ENCODE measurements at places on chromosomes 3 and 15.

DNA sequence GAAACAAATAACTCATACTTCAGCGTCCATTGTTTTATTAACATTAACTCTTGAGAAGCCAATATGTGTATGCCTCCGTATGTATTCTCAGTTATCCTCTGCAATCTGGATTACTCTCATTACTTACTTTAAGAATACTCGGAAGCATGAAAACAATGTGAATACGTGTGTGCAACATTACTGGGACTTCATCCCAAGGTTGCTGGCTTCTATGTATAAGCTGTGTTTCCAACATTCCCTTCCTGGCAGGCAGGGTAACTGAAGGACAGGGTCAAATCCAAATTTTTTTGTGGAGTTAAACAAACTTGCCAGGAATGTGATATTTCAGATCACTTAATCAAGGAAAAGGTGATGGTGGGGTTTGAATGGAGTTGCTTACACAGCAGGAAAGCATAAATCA is 34.5 kb upstream of the NR1I2 start:
- ATAC-seq, result no peak

DNA sequence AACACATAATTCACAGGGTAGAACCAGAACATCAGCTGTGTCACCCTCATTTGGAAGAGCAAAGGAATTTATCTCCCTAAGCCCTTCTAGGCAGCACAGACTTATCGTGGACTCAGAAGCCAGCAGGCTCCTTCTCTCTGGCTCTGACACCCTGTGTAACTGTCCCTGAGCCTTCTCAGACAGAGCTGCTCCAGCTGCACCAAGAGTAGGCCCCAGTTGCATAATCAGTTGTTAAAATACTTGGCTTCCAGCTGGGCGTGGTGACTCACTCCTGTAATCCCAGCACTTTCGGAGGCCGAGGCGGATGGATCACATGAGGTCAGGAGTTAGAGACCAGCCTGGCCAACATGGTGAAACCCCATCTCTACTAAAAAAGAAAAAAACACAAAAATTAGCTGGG is 49.4 kb upstream of the ACVR2B start:
- ATAC-seq, result no peak

- peak; percentile 48 for ATAC-seq
These were observed 28.4 kb downstream of the SMAD6 start for GRCh38 chr15:66730168-66731021.

- no peak for ATAC-seq
These were observed 13.7 kb downstream of the FGF7 start for GRCh38 chr15:49436751-49437150.

DNA sequence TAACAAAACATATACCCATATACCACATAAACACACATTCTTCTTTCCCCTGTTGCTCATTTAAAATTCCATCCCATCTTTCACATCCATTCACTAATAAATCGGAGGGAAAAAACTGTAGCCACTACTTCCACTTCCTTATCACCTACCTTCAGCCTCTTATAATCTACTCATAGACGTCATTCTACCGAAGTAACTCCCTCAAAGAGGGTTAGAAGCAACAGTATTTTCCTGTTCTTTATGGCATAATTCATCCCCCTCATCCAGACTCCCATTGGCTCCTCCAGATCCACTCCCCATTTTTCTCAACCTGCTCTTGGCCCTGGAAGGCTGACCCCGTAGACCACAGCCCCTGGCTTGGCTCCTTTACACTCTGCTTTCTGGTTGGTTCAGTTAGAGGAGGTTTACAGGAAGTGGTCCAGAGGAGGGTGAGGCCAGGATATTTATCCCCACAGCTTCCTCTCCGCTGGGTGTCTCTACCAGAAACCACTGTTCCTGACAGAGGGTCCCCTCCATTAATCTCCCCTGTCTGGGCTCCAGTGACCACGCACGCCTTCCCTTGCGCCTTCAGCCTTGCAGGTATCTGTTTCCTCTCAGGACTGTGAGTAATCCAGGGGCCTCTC is 46.3 kb downstream of the FMN1 start:
- ATAC-seq, result no peak

GRCh38 chr3:42263354-42264346 is 2.3 kb downstream of the CCK start:
- peak; percentile 41 for ATAC-seq

- ATAC-seq, result no peak
These were observed 204.5 kb upstream of the CMC1 start for GRCh38 chr3:28036599-28037575.

DNA sequence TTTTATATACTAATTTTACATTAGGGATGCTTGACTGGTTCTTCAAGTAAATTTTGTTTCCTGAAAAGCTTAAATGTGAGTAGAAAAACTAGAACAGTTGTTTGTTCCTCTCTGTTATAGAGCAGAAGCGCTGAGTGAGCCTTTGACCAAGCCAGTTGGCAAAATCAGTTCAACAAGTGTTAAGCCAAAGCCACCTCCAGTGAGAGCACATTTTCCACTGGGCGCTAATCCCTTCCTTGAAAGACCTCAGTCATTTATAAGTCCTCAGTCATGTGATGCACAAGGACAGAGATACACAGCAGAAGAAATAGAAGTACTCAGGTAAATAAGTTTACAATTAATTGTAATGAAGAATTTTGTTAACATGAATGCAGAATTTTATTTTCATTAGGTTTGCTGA is 14.6 kb downstream of the CAPN7 start:
- no peak for ATAC-seq

- no peak for ATAC-seq
These were observed 1.1 kb upstream of the WWTR1 start for GRCh38 chr3:149658744-149659497.

DNA sequence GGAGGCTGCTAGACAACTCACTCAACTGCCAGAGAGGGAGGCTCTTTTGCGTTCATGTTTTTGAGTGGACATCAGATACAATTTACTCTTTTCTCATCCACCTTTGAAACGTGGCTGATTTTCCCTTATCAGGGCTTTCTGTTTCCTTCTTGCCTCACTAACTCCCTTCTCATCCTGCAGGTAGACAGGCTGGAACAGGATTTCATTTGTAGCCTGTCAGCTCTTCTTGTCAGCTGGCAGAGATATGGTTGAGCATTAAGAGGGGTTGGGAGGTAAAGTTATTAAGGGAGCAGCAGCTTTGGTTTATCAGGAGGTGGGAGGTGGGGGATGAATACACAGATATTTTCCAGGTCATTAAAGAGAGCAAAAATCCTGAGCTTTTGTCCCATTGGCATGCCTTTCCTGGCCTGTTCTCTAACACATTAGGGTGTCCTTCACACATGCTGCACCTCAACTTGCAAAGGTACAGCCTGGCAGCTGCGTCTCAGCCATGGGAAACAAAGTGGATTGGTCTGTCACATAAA is 73.5 kb downstream of the PPM1L start:
- no peak for ATAC-seq

- ATAC-seq, result no peak
These were observed 366.0 kb upstream of the TBL1XR1 start for GRCh38 chr3:177563243-177563780.

- ATAC-seq, result no peak
These were observed 22.4 kb downstream of the IGDCC3 start for GRCh38 chr15:65355173-65355987.

DNA sequence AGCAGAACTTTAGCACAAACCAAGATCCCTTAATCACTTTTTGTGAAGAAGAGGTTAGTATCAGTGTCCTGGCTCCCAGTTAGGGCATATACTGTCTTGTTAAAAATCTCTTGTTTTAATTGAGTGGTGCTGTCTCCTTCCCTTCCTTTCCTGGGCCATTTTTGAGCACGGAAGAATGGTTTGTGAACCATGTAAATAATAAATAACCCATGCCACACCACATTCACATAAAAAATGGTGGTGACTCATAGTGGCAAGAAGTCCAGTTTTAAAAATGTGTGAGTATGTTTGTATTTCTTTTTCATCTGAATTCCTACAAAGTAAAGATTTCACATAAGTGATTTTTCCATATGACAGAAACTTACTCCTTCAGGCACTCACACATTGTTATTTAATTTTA is 59.1 kb upstream of the SPRED1 start:
- no peak for ATAC-seq

DNA sequence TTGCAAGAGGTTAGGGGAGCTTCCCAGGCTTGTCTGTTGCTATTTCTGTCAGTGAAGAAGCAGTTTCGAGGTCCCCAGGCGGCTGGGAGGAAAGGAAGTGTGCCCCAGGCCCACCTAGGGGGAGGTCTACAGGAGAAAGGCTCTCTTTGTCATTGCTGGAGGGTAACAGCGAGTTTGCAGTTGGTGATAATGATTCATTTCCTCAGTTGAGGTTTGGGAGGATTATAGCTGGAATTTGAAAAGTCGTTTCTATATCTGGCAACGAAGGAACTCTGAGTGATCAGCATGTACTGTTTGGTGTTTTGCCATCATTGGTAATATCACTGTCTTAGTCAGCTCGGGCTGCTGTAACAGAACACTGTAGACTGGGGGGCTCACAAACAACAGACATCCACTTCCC is 65.5 kb upstream of the UBE3A start:
- no peak for ATAC-seq

- no peak for ATAC-seq
These were observed 25.1 kb upstream of the CD200R1L start for GRCh38 chr3:112871735-112872134.

- ATAC-seq, result peak; percentile 43
These were observed at the start of gene DRD3 for GRCh38 chr3:114178770-114179368. Gene DRD3 (minus strand): TSS chr3:114179052. CDS start chr3:114171992, 7,060 bp downstream.

- no peak for ATAC-seq
These were observed 101.5 kb downstream of the ATP8B4 start for GRCh38 chr15:50017522-50017921.

GRCh38 chr3:105402287-105402801 is 35.6 kb downstream of the ALCAM start:
- ATAC-seq, result no peak

DNA sequence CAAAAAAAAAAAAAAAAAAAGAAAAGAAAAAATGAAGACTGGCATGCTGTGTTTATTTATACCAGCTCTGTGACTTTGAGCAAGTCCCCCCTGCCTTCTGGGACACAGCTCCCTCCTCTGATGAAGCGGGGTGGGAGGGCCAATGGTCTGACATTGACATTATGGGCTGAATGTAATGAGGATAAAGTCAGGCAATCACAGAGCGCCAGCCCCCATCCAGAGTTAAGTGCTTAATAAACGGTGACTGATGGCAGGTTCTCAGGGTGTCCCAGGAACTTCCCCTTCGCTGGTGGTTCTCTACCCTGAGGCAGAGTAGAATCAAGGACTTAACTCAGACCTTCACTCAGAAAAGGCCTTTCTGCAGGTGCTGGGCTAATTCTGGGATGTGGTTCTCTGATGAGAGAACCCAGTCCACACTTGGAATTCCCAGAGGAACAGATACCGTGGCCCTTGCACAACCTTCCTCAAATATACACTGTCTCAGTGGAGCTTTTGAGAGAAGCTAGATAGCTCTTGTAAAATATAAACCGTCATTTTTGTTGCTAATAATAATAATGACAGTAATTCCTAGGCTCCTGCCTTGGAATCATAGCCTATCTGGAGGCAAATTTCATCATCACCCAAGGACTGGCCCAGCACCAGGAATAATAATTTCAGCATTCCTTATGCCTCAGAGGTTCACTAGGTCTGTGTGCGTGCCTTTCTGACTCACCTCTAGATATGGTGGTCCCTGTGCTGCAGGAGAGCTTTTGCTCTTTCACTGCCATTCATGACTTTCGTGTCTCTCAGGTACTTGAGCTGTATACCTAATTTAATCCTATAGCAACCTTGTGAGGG is 115.8 kb downstream of the RPLP1 start:
- ATAC-seq, result no peak

- ATAC-seq, result no peak
These were observed 114.7 kb upstream of the FRMD4B start for GRCh38 chr3:69500604-69501003.

DNA sequence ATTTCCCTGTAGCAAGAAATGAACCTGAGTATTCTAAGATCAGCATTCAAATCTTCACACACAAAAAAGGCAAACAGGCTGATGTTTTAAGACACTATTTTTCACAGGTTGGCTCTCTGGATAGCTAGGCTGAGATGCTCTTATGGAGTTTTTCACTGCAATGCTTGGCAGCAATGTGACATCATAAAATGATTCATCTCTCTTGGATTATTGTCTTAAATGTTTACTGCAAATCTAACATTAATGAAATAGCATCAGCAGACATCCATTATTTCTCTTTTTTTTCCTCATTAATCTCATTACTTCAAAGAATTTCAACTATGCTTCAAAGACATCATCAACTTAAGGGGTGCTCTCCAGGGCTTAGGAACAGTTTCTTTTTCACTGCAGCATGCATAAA is 23.6 kb upstream of the SSUH2 start:
- ATAC-seq, result no peak

GRCh38 chr3:176087066-176087697 is 1110.1 kb downstream of the TBL1XR1 start:
- ATAC-seq, result no peak

GRCh38 chr3:173863551-173863950 is 466.0 kb downstream of the NLGN1 start:
- no peak for ATAC-seq

- no peak for ATAC-seq
These were observed 62.7 kb upstream of the SLCO3A1 start for GRCh38 chr15:91790836-91791235.

DNA sequence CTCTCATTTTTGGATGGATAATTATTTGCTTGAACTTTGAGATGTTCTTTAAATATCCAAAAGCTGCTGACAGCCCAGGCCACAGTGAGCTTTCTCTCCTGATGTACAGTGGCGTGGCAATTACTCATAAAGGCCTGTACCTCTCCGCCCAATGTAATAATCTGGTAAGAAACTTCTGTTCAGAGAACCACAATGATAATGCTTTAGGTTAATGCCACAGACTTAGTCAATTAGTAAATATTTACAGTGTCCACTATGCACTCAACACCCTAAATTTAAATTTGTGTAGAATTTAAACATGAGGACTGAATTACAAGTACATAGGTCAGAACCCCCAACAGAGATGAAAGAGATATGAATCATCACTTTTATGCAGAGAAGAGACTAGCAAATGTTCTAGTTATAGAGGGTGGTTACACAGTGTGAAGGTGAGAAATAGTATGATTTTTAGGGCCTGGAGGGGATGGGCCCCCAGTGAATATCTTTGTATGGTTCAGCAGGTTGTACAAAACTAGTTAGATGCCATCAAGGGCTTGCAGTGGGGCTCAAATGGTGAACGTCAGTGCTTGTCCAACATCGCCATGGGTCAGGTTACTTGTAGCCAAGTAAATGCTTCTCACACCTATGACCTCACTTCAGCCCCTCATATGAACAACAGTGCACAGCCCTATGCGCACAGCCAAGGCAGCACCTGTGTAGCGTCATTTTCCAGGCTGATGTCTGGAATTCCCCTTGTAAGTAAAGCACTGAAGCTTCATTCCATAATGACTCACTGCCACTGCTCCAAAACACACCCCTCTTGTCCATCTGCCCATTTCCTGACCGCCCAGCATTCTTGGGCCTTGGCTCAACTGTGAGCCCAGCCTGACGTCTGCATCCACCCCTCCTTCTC is 13.3 kb downstream of the ABHD2 start:
- ATAC-seq, result peak; percentile 77

- ATAC-seq, result no peak
These were observed 40.2 kb downstream of the C3orf85 start for GRCh38 chr3:109176726-109177125.

GRCh38 chr3:196951371-196951770 is 9.0 kb upstream of the NCBP2 start:
- no peak for ATAC-seq

GRCh38 chr15:89024418-89024817 is 63.8 kb upstream of the ABHD2 start:
- ATAC-seq, result no peak

- peak; percentile 81 for ATAC-seq
These were observed 26.3 kb upstream of the NR2C2 start for GRCh38 chr3:14921034-14921616.

All from activated CD4-positive, CD25-positive, alpha-beta regulatory T cell treated with anti-CD3 and anti-CD28 coated beads, Interleukin-2, amount 50 U/mL, for 24 hours (primary cell).